Stimulated activated naive CD4-positive, alpha-beta T cell (primary cell): ENCODE measurements at places on chromosomes 11 and 22.

- DNase-seq = no peak
Observed at GRCh38 chr11:45089251-45089650, 57.2 kb upstream of the PRDM11 start.

- DNase-seq = no peak
Observed at GRCh38 chr11:94402355-94402754, 1.1 kb upstream of the GPR83 start.

GRCh38 chr11:14914536-14914935, 22.5 kb upstream of the CYP2R1 start:
- DNase-seq = no peak

GRCh38 chr11:69301455-69302401, 7.8 kb downstream of the MYEOV start:
- no peak for DNase-seq

DNA sequence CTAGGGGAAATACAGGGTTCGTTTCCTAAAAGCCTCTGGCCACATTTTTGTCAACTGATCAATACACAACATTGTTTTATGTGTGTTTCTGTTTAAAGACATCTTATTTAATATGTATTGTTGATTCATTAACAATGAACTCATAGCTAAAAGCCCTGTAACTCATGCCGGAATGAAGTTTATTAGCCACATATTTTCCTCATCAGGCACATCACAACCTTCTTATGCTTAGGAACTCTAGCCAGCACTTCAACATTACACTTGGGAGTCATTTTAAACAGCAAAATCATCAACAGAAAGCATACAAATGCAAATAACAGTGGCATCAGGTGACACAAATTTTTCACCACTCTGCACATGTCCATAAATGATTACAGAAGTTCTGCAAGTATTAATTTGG, 15.1 kb upstream of the BLID start:
- no peak for DNase-seq

DNA sequence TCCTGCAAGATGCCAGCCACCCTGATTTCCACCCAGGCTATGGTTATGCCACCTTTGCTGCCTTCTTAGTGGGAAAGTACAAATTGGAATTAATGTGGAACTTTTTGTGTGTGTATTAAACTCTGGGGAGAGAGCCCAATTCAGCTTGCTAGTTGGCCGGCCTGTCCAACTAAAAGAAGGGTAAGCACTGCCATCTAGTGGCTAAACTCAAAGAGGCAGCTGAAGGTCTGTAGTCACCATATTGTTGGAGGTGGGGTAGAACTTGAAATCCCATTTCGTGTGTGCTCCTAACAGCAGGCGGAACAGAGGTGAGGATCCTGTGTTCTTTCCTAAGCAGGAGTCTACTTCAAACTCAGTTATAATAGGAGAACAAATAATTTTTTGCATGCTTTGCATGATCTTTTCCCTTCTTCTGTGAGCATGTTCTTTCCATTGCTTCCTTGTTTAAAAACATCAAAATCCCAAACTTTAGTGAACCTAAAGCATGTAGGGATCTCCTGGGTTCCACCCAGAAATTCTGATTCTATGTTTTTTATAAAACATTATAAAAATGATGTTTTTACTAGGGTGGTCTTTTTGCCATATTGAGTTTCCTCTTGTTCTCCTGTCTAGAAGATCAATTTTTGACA, 138.8 kb upstream of the SORL1-AS1 start:
- DNase-seq = peak; percentile 57

GRCh38 chr22:32324505-32325415, 32.9 kb upstream of the RFPL3 start:
- no peak for DNase-seq

GRCh38 chr11:59335001-59335400, 23.7 kb upstream of the OR5AN1 start:
- no peak for DNase-seq

DNA sequence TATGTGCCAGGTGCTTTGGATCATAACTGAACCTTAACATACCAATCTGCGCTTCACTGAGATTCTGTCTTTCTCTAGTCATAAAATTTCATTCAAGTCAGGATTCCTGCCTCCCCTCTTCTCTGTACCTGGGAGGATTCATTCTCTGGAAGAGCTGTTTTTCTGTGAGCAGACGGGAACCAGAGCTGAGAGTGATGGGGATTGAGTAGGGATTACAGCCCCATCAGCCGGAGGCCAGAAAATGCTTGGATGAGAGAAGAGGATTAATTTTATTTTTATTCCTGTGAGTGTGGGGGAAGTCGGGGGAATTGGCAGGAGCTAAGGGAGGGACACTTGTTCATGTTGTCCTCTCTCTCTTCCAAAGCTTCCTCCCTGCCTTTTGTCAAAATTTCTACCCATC, 4.7 kb downstream of the STX3 start:
- DNase-seq = no peak

- no peak for DNase-seq
Observed at GRCh38 chr11:129945373-129945772, 50.0 kb upstream of the NFRKB start.

GRCh38 chr22:46592390-46592872, 27.8 kb upstream of the GRAMD4 start:
- peak; percentile 41 for DNase-seq

DNA sequence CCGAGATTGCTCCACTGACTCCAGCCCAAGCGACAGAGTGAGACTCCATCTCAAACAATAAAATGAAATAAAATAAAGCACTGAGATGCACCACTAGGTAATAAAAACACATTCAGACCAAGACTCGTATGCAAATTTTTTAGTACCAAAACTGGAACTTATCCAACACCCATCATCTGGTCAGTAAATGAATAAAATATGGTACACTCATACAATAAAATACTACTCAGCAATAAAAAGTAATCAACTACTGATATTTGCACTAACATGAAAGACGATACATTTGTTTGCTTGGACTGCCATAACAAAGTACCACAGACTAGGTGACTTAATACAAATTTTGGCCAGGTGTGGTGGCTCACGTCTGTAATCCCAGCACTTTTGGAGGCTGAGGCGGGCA, 17.8 kb upstream of the POLD3 start:
- no peak for DNase-seq

DNA sequence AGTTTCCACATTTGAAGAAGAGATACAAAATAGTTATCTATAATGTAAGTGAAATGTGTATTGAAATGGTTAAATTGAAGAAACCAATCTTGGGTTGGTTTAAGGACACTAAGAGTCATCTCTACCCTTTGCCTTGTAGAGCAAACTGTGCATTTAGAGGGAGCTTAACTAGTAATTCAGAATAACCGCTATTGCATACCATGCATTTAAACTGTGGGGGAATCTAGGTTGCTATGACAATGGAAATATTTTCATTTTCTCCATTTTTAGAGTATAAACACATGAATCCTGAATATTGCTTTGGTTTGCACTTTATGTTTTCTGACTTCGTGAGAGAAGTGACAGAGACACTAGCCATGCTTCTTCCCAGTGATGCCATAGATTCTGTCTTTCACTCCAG, 39.7 kb downstream of the FAT3 start:
- DNase-seq = no peak

DNA sequence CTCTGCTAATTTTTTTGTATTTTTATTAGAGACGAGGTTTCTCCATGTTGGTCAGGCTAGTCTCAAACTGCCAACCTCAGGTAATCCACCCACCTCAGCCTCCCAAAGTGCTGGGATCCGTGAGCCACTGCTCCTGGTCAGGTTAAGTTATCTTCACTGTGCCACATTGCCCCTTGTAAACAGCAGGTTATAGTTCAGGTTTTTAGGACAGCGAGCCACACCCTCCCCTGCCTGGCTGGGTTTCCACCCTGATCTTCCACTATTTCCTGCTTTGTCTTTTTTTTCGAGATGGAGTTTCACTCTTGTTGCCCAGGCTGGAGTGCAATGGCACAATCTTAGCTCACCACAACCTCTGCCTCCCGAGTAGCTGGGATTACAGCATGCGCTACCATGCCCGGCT, 16.1 kb downstream of the ACO2 start:
- DNase-seq = no peak

DNA sequence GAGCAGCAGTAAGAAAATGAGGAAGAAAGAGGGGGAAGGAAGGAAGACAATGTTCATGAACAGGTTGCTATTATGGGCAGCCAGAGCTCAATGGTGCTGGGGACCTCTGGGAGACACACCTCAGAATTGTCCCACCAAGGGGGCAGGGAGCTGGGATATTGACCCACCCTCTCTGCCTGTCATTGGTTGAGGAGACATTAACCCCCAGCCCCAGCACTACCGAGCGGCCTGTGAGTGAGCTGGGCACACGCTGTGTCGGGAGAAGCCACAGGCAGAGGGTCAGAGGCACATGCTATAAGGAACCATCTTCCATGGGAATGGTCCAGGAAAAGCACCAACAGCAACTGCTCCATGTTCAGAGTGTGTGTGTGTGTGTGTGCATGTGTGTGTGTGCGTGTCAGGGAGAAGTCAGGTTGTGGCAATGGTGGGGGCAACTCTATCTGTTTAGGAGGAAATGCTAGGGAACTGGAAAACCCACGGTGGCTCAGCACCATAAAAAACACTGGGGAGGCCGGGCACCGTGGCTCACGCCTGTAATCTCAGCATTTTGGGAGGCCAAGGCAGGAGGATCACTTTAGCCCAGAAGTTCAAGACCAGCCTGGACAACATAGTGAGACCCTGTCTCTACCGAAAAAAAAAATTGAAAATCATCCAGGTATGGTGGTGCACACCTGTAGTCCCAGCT, 49.2 kb downstream of the CD6 start:
- no peak for DNase-seq

GRCh38 chr11:134502153-134502550, 90.1 kb upstream of the B3GAT1 start:
- DNase-seq = no peak

DNA sequence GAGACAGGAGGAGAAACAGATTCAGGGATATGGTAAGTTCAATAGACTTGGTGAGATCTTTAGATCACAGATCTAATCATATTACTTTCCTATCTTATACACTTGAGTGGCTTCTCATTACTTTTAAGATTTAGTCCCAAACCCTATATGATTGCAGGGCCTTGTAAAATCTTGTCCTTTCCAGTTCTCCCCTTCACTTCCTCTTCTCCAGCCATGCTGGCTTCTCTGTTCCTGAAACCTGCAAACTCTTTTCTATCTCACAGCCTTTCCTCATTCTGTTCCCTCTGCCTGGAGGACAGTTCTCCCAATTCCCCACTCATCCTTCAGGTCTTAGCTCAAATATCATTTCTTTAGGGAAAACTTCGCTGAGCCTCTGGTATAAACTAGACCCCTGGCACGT, 65.9 kb upstream of the BIRC3 start:
- no peak for DNase-seq

DNA sequence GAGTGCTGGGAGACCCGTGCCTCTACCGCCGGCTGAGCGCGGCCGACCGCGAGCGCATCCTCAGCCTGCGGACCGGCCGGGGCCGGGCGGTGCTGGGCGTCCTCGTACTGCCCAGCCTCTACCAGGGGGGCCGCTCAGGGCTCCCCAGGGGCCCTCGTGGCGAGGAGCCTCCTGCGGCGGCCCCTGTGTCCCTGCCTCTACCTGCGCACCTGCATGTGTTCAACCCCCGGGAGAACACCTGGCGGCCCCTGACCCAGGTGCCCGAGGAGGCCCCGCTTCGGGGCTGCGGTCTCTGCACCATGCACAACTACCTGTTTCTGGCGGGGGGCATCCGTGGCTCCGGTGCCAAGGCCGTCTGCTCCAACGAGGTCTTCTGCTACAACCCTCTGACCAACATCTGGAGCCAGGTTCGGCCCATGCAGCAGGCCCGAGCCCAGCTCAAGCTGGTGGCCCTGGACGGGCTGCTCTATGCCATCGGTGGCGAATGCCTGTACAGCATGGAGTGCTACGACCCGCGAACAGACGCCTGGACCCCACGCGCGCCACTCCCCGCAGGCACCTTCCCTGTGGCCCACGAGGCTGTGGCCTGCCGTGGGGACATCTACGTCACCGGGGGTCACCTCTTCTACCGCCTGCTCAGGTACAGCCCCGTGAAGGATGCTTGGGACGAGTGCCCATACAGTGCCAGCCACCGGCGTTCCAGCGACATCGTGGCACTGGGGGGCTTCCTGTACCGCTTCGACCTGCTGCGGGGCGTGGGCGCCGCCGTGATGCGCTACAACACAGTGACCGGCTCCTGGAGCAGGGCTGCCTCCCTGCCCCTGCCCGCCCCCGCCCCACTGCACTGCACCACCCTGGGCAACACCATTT, 3.5 kb downstream of the KLHDC7B start:
- DNase-seq = no peak

DNA sequence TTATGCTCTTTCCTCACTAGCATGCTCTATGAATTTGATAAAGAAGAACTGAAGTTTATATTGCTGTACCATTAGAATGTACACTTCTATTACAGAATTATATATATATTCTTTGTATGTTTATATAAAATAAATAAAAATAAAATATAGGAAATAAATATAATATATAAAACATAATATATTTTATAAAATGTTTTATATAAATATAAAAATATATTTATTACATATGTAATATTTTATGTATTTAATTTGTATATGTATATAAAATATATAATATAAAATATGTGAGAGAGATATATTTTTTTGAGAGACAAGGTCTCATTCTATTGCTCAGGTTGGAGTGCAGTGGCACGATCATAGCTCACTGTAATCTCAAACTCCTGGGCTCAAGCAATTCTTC, 18.3 kb upstream of the RTCB start:
- DNase-seq = no peak

GRCh38 chr22:47125603-47126002, 363.2 kb downstream of the TBC1D22A start:
- no peak for DNase-seq

DNA sequence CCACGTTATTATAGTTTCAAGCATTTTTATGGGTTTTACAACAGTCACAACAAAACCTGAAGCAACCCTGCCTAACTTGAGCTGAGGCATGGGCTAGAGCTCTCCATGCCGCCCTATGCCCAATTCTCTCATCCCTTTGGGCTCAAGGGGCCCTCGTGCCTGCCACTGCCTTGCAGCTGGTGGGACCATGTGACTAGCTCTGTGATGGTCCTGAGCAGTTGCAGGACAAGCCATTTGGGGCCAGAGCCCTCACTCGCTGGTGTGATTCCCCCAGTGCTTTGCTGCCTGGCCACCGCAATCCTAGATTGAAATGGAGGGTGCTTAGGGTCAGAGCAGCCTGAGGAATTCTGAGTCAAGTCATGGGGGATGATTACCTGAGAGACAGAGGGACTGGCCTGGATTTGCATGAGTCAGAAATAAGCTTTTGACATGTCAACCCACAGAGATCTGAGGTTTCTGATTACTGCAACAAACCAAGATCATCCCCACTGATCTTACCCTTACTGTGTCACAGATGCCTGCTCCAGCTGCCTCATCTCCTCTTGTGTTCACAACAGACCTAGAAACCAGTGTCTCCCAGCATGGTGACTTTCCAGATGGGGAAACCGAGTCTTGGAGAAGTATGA, 323.7 kb downstream of the BRD1 start:
- DNase-seq = no peak

DNA sequence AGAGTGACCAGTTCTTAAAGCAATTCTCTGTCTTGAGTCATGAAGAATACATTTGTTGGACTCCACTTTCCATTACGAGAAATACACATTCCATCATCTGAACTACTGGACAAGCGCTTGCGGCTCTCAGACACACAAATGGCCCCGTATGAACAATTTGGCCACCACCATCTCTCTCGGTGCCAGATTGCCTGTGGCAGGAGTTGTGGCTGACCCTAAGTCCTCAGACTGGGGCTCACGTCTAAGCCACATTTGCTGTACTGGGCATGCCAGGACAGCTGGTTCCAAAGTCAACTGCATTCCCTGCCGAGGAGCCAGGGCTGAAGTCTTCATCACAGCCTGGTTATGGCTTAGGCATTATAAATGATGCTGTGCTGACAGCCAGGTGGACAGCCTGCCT, 227.5 kb downstream of the MIAT start:
- no peak for DNase-seq
